ENCODE measurements at places on chromosomes 3 and 15.

GRCh38 chr3:175374705-175375104 lies 515.6 kb downstream of the NAALADL2 start:
- DNase-seq = no peak

DNA sequence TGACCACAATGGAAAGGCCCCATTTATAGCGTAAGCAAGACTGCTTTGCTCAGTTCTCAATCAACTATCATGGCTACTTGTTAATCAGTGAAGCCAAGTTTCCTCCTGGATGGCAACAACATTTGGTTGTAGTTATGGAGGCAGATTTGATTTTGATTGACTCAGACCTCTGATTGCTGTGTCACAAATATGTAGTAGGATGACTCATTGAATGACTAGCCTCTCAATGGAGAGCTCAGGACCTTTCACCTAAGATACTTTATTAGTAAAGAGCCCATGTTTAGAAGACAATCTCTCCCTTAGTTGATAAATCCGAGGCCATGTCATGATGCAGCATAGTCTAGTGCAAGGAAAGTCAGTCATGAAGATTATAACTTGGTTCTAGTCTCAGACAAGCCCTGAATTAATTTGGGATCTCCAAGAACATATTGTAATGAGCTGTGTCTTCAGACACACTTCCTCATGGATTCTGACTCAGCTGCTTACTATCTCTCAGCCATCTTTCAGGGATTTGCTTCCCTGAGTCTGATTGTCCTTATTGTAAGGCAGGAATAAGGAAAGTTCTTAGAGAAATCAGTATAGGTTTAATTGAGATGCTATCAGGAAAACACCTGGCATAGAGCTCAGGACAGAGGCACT lies 397.4 kb upstream of the TMCO5A start:
- DNase-seq = no peak

- DNase-seq = no peak
Measured at GRCh38 chr3:164387236-164387635, 691.1 kb downstream of the SI start.

DNA sequence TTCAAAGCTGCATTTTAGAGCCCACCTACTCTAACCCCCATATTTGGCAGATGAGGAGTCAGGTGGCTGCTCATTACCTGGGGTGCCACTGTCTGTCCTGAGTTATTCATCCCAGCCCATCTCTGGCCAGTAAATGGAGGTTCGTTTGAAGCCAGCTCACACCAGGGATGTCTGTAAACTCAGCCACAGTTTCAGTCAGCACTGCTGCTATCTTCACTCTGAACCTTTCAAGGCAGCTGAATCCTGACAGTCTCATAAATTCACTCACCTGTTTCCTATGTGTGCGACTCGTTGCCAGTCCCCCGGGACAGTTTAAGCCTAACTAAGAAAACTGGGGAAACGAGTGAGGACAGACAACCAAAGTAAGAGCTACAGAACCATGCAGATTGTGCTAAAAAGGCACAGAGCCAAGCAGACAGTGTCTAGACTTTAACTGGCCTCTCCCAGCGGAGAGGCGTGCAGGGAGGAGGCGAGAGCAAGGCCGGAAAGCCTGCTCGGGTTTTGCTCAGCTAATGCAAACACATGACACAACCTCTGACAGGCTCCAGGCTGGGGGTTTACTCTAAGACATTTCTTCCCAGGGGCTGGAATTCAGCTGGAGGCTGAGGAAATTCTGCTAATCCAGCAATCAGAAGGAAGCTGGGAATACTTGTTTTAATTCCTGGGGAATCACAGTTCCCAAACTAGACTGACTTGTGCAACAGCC lies 12.0 kb downstream of the FSTL1 start:
- no peak for DNase-seq

DNA sequence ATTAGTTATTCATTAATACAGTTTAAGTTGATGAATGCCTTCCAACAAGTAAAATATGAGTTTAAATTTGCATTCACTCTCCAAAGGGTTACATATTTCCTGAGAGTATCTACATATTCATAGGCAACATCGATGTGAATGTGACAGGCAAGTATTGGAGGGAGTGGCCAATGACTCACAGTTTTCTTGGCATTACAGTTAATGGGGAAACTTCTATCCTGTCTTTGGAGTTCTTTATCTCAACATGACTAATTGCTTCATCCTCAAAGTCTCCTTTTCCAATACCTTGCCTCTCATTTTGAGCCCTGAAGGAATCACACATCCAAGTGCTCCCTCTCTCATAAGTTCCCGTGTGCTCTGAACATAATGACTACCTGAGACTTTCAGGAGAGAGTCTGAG lies 439.7 kb upstream of the FRG2C start:
- no peak for DNase-seq

DNA sequence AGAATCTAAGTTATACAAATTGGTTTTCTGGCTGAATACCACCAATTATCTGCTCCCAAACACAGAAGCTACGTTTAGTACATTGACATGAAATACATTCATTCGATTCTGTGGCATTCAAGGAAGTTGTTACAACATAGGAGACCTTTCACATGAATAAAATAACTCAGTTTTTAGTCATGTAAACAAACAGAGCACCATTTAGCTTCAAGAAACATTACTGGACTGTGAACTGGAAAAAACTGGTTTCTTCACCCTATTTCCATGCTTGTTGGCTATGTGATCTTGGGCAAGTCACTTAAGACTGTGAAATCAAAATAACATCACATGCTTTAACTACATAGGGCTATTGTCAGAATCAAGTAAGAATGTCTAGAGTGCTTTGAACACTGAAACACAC lies 46.2 kb downstream of the NRG4 start:
- DNase-seq = no peak

- no peak for DNase-seq
Measured at GRCh38 chr15:83290236-83290635, 5.8 kb upstream of the BNC1 start.

DNA sequence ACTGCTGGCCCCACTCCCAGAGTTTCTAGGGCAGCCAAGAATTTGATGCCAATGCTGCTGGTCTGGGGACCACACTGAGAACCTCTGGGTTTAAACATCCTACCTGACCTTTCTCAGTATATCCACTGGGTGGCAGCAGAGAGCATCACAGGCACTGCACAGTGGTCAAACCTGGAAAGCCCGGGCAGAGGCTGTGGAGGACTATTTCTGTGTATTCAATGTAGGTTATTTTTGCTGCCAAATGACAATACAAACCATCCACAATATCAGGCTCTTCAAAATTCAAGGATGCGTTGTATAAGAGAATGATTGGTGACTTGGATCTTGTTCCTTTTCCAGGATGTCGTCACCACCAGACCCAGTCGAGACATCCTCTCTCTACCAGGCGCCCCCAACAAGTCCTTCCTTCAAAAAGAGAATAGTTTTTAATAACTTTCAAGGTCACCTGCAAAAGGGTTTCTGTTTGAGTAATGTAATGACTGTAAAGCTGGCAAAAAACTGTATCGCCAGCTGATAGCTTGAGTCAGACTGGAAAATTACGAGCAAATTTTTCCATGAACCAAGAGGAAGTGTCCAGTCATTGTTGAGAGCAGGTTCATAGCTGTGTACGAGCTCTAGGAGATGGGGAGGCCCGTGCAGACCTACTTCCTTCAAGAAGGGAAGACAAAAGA lies 30.5 kb upstream of the MYZAP start:
- peak; percentile 48 for DNase-seq

GRCh38 chr15:78540141-78540870 lies at the start of gene PSMA4:
TSS of gene PSMA4 (plus strand) at chr15:78540444. CDS start at chr15:78541928, 1,484 bp downstream.
- DNase-seq = peak; percentile 96

DNA sequence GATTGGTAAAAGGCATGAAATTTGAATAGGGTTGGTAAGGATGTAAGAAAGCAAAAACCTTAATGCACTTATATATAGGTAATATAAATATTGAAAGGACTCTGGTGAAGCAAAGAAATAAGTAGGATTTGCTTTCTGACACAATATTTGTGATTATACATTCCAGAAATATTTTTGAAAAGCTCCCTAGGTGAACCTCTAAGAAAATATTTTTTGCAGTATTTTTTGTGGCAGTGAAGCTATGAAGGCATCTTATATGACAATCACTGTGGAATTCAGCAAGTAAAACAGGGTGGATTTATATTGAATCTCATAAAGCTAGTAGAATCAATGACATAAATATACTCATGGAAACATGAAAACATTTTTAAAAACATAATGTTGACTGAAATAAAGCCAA lies 119.6 kb upstream of the EPHA3 start:
- DNase-seq = no peak

GRCh38 chr3:78707609-78708008 lies 1060.2 kb downstream of the ROBO1 start:
- no peak for DNase-seq
